ENCODE measurements at places on chromosomes 12 and 14. TPM values are rescaled to one million over a fixed set of nuclear protein-coding genes. Genes with fewer than 3 reads are reported as not detected.

DNA sequence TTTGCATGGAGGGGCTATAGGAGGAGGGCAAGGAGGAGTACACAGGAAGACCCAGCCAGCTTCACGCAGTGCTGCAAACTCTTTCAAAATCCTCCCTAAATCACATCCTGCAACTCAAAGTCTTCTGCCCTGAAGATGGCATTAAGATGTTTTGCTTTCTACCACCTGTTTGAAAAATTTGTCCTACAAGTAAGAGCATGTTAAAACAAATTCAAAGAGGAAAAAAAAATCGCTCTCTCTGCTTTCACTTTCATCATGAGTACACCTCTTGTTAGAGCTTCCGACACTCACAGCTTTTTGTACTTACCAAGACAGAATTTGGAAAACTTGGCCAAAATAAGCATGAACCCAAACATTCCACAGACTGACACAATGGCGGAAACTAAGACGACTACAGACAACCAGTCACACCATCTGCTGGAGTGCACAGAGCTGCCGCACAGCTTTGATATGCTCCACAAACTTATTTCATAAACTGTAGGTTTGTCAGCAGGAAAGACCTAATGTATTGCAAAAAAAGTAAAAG, 21.3 kb downstream of the GCH1 start:
- DNase-seq, result peak; percentile 71

GRCh38 chr14:102013669-102014200, 49.4 kb downstream of the DYNC1H1 start:
- peak; percentile 62 for DNase-seq

GRCh38 chr12:102501773-102502172, 21.4 kb upstream of the IGF1 start:
- DNase-seq, result no peak

DNA sequence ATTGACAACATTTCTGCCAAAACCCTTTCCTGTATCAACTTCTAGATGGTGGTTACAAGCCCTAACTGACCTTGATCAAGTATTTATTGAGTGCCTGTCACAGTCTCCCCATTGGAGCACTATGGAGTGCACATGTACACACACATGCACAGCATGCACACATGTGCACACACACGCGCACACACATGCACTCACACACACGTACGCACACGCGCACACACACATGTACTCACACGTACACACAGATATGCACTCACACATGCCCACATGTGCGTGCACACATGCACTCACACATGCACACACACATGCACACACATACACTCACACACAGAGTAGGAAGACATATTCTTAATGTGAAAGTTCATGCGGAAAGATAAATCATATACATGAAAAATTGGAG, 43.7 kb downstream of the MYRFL start:
- DNase-seq, result no peak

- DNase-seq, result no peak
Observed at GRCh38 chr14:98886982-98887381, 385.0 kb downstream of the BCL11B start.

DNA sequence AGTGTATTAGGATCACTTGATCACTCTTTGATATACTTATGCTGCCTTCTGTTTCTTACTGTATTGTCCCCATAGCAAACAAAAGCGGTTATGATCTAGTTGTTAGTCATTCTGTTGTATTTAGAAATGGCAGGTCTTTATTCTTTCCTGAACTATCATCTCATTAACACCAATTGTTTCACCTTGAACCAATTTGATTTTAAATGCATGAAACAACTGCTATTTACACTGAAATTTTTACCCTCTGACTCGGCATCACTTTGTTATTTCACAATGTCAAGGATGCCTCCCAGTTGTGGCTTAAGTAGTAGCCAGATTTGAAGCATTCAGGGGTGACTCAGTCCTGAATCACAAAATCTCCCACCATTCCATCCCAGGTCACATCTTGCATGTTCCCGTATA, 303.5 kb downstream of the EGLN3 start:
- DNase-seq, result no peak

RALGAPA1 gene
- total RNA-seq, result 39.1 TPM

TMEM132C gene
- total RNA-seq, result not detected

All from osteoblast (primary cell).